ENCODE measurements at places on chromosomes 7 and 10.
A peak's percentile ranks its signal among the peaks of the same experiment; 100 is the strongest.

GRCh38 chr7:12030116-12030515 is 181.0 kb upstream of the TMEM106B start:
- DNase-seq: no peak

GRCh38 chr7:114986190-114987180 is 64.6 kb downstream of the MDFIC start:
- DNase-seq: no peak

GRCh38 chr7:6637544-6638229 is 569 bp downstream of the ZNF316 start:
- peak; percentile 25 for DNase-seq

DNA sequence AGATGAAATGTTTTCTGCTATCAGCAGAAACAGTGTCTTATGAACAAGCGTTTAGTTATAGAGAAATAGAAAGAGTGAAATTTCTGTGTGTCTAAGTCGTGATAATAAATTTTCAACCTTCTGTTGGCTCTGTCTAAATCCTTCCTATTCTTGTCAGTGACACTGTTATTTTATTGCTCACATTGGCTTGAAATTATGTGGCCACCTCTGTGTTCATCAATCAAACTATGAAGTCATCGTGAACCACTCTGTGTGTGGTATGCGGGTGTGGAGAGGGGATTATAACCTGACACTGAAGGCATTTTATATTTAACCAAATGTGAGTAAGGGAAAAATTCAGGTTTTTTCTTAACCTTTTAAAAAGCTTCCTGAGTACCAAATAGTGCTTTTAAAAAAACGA is 12.3 kb downstream of the AOAH start:
- no peak for DNase-seq

GRCh38 chr7:88546808-88547207 is 212.7 kb upstream of the ZNF804B start:
- DNase-seq: no peak

GRCh38 chr10:25014579-25014978 is 1.4 kb downstream of the ENKUR start:
- no peak for DNase-seq

DNA sequence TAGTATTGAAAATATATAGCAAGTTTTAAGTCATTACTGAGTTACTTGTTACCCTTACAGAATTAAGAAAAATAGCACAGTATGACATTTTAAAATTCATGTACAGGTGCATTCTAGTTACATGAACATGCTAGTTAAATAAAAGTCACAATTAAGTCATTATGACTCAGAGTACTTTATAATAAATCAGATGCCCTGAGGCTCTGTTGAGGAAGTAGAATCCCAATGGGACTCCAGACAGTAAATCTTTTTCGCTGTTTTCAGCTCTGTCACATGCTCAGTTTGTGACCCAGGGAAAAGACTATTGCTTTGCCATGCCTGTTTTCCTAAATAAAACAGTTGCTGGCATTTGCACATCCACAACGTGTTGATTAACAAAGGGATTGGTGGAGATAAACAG is 21.0 kb downstream of the NUDT13 start:
- DNase-seq: no peak

DNA sequence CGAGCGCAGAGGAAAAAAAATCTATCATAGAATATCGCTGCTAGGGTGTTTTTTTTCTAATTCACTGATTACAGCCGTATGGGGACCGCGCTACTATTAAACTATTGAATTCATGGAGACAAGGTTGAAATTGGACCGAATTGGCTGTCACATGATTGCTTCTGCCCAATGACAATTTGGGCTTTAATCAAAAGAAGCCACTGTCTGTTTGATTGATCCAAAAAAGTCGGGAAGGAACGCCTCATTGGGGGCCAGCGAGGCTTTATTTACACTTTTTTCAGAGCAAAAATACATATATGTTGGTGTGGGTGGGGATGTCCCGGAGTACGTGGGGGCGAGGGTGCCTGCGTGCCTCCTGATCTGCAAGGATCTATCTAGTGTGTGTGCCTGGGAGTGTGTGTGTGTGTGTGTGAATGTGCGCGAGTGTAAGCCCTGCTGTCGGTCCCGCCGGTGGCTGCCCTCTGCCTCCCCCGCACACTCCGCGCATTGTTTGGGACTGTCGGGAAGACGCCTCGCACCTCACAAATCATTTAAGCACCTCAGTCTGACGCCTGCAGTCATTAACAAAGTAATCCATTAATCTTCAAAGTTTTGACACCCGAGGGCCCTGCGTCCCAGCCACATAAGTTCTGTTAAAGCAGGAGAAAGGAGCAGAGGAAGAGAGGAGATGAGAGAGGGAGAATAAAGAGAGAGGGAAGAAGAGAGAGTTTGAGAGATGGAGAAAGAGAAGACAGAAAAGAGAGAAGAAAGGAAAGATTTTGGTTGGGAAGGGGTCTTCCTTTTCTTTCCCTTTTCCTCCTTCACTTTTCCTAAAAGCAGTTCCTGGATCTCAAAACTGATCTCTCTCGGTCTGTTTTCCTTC is at the start of gene HOXA2:
Gene HOXA2 (minus strand): TSS at position 103 of the 862 bp plus-strand sequence. CDS start 183 bp downstream, outside the sequence.
- DNase-seq: no peak

DNA sequence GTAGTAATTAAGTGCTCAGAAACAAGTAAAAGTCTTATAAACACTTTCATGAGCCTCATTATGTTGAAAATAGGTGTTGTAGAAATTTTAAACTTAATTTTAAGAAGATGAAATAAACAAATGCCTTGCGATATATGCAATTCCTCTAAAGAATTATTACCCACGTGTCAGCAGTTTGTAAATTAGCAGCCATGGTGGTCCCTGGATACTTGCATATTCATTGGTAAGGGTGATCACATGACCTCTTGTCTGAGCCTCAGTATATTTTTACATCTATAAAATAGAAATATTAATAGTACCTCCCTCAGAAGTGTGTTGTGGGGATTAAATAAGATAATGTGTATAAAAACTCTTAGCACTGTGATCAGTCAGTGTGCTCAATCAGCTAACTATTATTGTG is 141.5 kb upstream of the SVIL start:
- DNase-seq: no peak

DNA sequence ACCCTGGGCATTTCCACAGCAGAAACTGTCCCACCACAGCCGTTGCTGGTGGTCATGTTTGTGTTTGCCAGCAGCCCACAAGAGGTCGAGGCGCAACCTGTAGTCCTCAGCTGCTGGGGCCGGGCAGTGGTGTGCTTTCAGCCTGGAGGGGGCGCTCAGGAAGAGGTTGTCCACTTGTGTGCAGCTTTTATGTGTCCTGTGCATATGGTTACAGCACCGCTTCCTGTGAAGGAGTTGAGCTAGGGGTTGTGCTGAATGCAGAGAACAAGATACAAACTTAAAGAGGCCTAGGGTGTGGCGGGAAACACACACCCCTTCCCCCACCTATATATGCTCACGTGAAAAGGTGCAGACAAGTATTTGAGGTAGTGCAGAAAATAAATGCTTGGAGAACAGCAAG is 29.5 kb upstream of the PFKFB3 start:
- peak; percentile 24 for DNase-seq

- no peak for DNase-seq
These were observed 88.5 kb downstream of the CREM start for GRCh38 chr10:35215107-35215506.

DNA sequence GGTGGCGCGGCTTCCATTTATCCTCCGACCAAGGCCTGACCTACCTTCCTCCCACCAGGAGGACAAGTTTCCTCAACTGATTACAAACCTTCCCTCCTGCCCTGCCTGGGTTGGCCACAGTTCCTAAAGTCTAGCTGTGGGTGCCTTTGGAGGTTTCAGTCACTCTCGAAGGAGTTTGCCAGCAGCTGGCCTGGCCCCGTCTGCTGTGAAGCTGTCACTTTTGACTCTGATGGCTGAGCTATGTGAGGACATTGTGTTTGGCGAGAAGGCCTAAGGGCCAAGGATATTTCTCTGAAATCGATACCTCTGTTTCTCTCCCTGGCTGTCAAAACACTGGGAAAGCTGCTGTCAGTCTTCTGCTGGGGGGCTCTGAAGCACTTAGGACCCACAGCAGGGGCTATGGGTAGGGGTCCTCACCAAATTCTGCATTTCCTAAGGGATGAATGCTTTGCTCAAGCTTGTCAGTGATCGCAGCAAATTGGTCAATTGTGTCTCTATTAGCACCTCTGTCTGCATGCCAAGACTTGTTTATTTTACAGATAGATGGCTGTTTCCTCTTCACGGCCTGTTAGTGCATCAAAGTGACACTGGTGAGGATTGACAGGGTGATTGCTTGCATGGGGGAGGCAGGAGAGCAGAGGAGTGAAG is 31.9 kb upstream of the SAMD8 start:
- no peak for DNase-seq
